ENCODE measurements at places on chromosomes 12 and 14.

GRCh38 chr14:31204593-31205534 lies 2.7 kb downstream of the HECTD1 start:
- no peak for DNase-seq

- peak; percentile 35 for DNase-seq
Measured at GRCh38 chr14:47917344-47917954, 242.0 kb upstream of the MDGA2 start.

DNA sequence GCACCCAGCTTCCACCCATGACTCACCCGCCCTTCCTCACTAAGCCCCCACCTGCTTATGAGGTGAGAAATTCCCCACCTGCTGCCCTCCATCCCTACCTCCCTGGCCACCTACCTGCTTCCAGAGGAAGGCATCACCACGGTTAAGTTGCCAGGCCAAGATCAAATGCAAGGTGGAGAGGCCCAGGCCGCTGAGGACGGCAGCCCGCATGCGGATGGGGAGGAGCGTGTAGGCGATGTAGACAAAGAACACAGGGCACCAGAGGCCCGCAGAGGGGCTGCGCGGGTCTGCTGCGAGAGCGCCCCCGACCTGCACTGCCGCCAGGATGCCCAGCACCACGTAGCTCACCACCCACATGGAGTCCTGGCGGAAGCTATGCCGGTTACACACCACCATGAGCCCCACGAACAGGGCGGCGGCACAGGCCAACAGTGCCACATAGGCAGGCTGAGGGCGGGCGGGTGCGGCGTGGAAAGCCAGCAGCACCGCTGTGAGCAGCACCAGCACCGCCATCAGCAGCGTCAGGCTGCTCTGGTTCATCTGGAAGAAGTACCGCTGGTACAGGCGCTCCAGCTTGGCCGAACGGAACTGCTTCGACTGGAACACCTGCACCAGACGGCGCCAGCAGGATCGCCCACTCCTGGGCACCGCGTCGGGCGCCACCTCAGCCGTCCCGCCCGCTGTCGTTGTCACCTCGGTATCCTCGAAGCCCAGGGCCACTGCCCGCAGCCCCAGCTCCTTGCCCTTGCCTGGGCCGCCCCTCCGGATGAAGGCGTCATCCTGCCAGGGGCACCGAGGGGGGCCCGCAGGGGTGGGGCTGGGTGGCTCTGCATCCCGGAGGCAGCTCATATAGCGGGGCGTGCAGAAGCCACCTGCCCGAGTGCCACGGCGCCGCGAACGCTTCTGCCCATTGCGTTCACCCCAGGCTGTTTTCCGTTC lies 6.2 kb downstream of the ADCY6 start:
- DNase-seq, result no peak

GRCh38 chr12:1795221-1795784 lies 25.1 kb upstream of the LRTM2 start:
- DNase-seq, result no peak

- peak; percentile 97 for DNase-seq
Measured at GRCh38 chr14:91510171-91511042, at the start of gene PPP4R3A. PPP4R3A (minus strand) TSS chr14:91510310; CDS start chr14:91509647, 663 bp downstream.

DNA sequence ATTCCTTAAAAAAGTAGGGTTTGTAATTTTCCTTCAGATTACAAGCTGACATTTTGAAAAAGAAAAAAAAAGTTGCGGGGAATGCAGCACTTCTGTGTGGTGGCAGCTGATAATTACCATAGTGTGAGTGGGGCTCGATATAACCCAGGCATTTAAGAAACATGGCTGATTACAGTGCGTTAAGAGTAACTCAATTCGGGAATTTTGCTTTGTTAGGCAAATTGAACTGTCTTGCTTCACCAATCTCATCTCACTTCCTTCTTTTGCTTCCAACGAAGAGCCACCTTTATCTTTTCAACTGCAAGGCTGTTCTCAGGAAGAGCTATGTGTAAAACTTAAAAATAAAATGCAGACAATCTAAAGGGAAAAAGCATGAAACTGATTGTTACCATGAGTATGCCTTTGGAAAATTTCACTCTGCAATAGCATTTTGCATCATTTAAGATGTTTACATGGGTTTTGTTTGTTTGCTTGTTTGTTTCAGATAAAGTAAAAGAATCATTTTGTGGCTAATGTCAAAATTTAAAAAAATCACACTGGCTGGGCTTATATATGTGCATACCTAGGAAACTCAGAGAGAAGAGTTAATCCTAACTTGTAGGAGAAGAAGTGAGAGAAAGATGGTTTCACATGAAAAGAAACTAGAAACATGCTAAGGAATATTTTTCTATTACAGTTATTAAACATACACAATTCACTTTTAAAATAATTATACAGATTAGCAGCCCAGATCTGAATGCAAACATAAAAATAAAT lies 295.9 kb upstream of the ATP2B1 start:
- DNase-seq, result no peak

DNA sequence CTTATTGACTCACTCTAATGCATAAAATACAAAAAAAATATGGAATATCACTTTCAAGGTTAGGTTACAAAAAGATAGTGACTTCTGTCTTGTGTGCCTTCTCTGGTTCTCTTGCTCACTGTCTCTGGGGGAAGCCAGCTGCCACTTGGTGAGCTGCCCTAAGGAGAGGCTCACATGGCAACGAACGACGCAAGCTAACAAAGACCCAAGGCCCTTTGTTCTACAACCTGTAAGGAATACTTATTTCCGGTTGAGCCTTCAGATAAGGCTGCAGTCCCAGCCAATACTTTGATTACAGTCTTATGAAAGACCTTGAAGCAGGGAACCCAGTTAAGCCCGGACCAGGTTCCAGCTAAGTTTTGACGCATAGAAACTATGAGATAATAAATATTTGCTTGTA lies 242.4 kb upstream of the TBX3 start:
- no peak for DNase-seq

DNA sequence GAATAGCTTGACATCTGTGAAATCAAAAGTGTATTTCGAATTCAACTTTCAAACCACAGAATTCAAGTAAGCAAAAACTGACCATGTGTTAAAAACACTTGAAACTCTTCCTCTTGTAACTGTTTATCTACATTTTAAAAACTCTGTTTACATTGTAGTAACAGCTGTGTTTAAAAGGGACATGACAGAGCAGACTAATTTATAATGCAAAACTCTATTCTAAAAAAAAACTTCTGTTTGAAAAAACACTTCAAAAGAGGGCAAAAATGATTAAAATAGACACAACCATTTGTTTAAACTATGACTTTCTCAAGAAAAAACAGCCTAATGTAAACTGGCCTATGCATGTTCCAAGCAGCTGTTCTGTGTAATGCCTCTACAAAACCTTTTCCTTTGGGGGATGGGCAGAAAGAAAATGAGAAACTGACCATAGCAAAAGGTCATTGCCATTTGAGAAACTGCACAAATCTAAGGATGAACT lies 149.1 kb upstream of the HMGA2 start:
- DNase-seq, result peak; percentile 89

- DNase-seq, result no peak
Measured at GRCh38 chr14:70514168-70515069, 20.4 kb downstream of the ADAM20 start.

GRCh38 chr12:53049571-53050318 lies at the start of gene TNS2:
TNS2 (plus strand) TSS chr12:53050065; CDS start chr12:53050186, 121 bp downstream.
- DNase-seq, result peak; percentile 75

DNA sequence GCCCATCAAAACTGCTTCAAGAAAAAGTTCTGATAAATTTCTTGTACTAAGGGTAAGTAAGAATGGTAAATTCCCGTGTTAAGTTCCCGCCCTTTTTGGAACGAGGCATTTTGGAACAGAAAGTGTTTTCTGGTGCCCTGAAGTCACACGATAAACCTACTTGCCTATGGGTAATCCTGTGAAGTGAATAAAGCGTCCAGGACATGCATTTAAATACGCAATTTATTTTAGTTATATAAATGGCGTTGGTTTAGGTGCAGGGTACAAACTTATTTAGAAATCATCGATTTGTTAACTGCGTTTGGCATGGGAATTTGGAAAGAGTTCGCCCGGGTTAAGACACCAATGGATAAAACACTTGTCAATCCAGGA lies 715 bp upstream of the RAP1B start:
- no peak for DNase-seq

DNA sequence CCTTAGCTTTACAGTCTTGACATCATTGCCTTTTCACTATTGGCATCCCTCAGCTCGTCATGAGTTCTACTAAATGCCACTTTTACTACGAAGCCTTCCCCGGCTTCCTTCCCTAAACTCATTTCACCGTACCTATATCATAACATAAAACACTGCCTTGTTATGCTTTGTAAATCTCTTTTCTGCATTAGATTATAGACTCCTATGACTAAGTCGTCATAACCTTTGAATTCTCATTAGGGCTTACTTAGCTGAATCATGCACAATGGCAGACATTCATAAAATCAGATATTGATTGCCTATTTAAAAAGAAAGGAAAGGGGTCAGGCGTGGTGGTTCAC lies 21.0 kb downstream of the BTG1 start:
- no peak for DNase-seq

GRCh38 chr14:89137526-89138163 lies 279.4 kb downstream of the FOXN3 start:
- DNase-seq, result peak; percentile 83

DNA sequence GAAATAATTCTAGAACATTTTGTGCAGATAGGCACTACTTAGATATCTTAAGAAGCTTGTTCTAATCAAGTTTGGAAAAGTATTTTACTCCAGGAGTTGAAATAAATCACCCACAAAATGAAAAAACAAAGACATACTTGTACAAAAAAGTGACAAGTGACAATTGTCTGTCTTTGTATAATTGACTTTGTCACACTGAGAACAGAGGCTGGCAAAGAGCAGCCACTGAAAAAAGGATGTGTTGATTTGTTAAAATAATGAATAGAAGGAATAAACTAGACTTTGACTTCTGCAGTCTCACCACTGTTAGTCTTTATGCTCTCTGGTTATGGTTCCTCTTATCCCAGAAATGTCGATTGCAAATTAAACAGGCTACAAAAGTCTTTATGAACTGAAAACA lies 77.6 kb downstream of the PTPRR start:
- no peak for DNase-seq

Data from fibroblast of villous mesenchyme (primary cell).